ENCODE measurements at places on chromosomes 3 and 15.
A peak's percentile ranks its signal among the peaks of the same experiment; 100 is the strongest.

GRCh38 chr15:29670998-29671981, 151.0 kb downstream of the TJP1 start:
- no peak for DNase-seq

GRCh38 chr15:38748710-38749109, 184.1 kb upstream of the RASGRP1 start:
- DNase-seq, result no peak

DNA sequence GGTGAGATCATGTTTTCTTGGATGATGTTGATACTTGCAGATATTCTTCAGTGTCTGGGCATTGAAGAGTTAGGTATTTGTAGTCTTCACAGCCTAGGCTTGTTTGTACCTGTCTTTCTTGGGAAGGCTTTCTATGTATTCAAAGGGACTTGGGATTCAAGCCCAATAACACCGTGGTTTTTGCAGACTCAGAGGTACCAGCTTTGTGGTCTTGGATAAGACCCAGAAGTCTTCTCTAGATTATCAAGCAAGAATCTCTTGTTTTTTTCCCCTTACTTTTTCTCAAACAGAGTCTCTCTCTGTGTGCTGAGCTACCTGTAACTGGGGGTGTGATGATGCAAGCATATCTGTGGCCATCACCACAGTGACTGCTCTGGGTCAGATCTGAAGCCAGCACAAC, 42.7 kb upstream of the CCK start:
- no peak for DNase-seq

GRCh38 chr15:92906563-92907081, 6.5 kb downstream of the CHD2 start:
- DNase-seq, result no peak

- no peak for DNase-seq
These were observed 98.0 kb upstream of the LIMD1 start for GRCh38 chr3:45496555-45496954.

GRCh38 chr15:81098861-81099651, 35.0 kb upstream of the CFAP161 start:
- DNase-seq, result no peak

- DNase-seq, result no peak
These were observed 704.2 kb downstream of the ROBO1 start for GRCh38 chr3:79063624-79064023.

GRCh38 chr3:194890091-194890490, 204.4 kb downstream of the FAM43A start:
- DNase-seq, result no peak

- no peak for DNase-seq
These were observed 88.6 kb upstream of the ADAMTS17 start for GRCh38 chr15:100430411-100430810.

GRCh38 chr15:39623529-39623931, 42.7 kb downstream of the THBS1 start:
- no peak for DNase-seq

- DNase-seq, result no peak
These were observed 178.2 kb downstream of the RAB11A start for GRCh38 chr15:66047321-66048024.

GRCh38 chr3:12705981-12706380, 42.1 kb upstream of the RAF1 start:
- no peak for DNase-seq

DNA sequence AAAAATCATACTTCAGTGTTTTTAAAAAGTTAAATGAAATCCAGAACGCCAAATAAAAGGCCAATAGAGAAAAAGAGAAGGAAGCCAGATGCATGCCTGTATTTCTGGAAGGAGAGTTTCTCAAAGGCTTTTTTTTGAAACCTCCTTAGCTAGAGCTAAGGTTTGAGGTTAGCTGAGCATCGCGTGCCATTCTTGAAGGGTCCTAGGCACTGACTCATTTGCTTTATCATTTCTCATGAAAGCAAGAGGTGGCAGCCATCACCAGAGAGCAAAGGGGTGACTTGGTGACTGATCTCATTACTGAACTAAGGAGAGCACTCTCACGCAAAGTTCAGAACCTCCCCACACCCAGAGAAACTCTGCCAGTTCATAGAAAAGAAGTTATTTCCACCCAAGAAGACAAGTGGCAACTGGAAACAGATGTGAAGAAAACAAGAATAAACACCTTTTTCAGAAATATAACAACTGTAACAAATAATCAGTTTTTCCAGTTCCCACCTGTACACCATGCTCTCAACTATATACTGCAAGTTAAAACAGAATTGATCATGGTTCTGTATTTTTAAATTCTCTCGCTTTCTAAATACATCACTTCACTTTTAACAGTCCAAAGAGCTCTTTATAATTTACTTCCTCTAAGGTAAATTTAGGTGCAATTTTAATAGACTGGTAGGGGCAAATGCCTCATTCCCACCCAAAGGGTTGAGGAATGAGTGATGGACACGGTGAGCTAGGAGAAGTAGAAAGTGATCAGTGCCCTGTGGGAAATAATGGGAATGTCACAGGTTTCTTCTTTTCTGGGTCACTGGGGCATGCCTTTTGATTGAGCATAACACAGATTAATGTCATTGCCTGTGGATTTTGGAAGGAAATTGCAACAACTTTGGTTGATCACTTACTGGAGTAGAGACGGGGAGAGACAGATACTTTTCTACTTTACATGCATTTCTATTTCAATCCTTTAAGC, 24.7 kb downstream of the GPR15 start:
- DNase-seq, result no peak

DNA sequence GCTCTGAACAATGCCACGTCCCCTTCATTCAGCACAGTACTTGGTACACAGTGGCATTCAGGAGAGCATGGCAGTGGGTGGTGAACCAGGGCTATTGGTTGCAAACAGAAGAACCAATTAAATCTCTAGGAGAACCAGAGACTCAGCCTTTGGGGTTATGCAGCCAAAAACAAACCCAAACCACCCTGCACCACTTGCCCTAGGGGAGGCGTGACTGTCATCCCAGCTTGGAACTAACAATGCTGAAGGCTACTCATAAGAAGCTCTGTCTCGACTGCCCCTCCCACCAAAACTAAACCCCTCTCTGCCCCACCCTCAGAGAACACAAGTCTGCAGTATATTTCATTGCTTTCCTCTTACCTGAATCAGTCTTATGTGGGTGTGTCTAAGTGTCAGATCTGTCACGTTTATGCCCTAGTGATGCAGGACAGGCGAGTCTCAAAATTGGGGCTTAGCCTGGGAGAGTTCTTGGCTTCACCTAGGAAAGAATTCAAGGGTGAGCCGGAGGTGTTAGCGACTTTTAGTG, 15.2 kb upstream of the KLHL40 start:
- DNase-seq, result no peak

DNA sequence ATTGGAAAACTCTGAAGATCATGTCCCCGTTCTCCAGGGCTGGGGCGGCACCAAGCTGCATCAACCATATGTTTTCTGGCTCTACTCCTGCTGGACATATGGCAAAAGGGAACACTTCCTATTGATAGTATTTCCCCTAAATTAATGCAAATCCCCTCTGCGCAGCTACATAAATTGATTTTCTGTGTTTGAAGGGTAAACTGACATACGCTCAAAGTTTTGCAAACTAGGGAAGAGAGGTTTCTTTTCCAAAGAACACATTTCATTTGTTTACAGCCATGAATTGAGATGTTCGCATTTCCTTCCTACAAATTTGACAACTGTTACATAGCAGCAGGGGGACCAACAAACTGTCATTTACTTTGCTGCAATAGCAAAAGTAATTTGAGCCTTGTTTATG, 35.9 kb downstream of the CTXND1 start:
- no peak for DNase-seq

- no peak for DNase-seq
These were observed 93.9 kb downstream of the OPA1 start for GRCh38 chr3:193686665-193687483.

- no peak for DNase-seq
These were observed 7.1 kb downstream of the PLCD1 start for GRCh38 chr3:38022301-38022700.

DNA sequence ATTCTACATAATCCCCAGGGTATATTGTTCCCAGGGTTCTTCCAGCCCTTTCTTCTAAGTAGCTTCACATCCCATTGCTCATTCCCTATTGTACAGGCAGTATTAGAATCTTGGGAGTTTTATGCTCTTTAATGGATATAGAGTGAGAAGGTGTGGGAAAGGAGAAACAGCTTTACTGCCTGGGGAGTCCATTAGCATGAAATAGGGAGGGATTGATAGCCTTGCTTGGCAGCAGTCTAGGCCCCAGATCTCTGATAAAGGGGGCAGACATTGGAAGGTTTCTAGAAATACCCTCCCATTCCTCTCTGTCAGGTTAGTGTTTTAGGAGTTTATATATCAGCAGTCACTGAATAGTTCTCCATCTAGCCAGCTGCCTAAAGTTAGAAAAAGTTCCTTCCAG, 334.3 kb downstream of the UNC13C start:
- DNase-seq, result no peak

DNA sequence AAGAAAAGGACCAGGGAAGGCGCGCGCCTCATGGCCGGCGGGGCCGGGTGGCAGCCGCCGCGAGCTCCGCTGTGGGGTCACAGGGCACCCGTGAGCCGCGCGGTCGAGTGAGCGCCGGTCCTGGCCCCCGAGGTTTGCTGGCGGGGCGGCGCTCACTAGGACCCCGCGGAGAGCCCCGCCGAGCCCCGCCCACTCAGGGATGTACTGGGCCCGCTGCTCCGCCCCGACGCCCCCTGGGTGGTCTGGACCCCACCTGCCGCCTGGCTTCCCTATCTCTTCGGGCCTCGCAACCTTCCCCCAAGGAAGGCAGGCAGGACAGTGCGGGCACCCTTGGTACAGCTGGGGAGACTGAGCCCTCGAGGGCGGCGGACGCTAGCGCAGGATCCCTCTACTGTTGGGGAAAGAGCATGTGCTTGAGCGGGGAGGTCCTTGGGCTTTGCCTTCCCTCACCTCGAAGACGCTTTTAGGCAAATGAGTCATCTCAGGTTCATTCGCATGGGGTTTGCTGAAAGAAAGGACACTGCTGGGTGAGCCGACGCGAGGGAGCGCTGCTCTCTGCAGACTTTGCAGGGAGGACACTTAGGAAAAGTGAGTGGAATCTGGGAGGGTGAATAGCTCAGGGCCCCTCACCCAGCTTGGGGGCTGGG, at the start of gene CHRNB4:
CHRNB4 (minus strand) TSS at position 109 of the 647 bp plus-strand sequence; CDS start at position 32, 77 bp downstream.
- peak; percentile 31 for DNase-seq

- peak; percentile 1 for DNase-seq
These were observed 1270.8 kb downstream of the ROBO1 start for GRCh38 chr3:78497021-78497420.

DNA sequence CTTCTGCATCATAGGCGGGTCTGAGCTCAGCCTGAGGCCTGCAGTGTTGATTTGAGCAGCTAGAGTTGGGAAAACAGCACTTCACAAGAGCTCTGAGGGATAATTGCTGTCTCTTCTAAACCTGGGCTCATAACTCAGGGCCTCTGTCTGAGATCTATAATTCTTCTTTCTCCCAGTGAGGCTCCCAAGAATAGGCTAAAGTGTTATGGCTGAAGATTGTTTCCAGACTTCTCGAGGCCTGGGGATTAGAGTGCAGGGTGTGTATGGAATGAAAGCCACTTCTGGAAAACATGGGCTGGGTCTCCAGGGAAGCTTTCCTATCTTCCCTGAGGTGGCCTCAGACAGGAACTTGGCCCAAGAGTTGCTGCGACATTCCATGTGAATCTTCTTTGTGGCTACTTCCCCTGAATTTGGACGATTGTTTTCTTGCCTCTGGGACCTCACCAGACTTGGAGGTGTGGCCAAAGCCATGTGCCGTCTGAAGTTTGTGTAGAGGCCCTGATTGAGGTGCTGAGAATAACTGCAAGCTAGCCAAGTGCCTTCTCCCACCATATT, 26.5 kb downstream of the MTMR14 start:
- no peak for DNase-seq

GRCh38 chr3:53503195-53503594, 8.8 kb downstream of the CACNA1D start:
- DNase-seq, result no peak

GRCh38 chr3:151219056-151219455, 16.0 kb upstream of the GPR171 start:
- DNase-seq, result no peak

Measured in NCI-H1930 (cell line).